NCI-H446 (cell line): ENCODE measurements at places on chromosomes 5 and 9.

GRCh38 chr9:37338218-37338617, 84.3 kb upstream of the GRHPR start:
- no peak for DNase-seq

GRCh38 chr5:23437011-23437410, 70.4 kb upstream of the PRDM9 start:
- no peak for DNase-seq

DNA sequence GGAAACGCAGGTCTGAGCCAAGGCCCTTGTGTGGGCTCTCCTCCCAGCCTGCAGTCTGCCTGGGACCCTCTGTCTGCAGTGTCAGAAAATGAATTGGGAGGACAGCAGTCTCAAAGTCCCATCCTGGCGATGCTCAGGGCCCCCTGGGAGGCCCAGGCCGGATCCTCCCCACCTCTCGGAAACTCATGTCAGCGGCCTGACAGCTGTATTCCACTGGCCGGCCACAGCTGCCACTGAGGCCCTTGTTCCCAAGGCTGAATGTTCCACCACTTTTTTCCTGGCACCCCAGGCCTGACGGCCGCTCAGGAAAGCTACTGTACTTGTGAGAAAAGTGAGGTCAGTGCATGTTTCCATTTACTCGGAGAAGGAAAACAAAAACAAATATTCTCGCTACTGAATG, 180.0 kb downstream of the FGF18 start:
- no peak for DNase-seq

DNA sequence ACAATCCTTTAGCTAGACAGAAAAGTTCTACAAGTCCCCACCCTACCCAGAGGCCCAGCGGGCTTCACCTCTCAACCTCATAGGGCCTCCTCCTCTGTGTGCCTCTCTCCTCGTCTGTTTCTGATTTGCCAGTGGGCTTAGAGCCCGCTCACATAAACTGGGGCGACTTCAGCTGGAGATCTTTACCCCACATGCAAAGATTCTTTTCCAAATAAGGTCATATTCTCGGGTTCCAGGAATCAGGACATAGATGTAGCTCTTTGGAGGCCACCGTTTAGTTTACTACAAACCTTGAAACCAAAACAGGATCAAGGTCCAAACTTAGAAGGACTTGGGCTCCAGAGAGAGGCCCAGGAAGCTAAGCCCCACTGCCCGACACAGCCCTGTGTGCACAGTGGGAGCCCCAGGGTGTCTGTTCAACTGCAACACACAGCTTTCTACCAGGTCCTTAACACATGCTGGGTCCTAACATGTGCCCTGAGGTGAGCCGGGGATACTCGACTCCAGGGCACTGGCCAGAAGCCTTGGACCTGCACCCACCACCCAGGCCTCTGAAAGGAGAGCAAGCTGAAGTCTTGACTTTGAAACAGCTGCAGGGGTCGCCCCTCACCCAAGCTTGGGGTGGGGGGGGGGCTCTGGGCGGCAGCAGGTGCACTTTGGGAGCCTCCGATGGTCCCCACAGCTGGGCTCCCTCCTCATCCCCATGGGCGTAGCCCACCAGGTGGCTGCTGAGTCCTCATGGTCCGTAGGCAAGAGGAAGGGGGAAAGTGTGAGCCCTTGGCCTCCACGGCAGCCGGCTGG, 26.8 kb upstream of the SLC12A7 start:
- DNase-seq = no peak

- DNase-seq = no peak
Observed at GRCh38 chr9:35760651-35761050, 6.6 kb upstream of the MSMP start.

DNA sequence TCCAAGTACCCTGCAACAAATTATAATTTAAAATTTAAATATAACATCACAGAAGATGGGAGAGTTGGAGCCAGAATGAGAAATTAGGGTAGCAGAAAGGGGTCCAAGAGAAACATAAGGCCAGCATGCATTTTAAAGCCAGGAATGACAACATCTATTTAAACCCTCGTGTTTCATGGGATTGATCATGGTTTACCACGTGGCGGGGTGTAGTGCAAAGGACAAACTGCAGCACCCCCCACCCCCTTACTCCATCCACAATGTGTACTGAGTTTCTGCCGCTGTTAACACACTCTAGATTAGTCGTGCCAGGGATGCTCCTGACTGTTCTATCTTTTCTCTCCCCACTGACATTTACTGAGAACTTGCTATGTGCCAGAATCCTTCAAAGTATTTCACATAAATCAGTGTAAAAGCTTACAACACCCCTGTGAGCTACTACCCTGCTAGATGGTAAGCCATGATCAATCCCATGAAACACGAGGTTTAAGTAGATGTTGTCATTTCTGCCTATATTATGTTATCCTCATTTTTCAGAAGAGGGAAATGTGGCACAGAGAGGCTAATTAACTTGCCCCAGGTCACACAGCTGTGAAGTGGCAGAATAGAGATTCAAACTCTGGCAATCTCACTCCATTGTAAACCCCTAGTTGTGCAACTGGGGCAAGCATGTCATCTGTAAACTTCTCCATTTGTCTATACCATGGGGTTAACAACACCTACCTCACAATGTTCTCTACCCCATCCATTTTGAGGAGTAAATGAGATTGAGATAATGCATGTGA, 136.3 kb downstream of the ENTREP1 start:
- no peak for DNase-seq

DNA sequence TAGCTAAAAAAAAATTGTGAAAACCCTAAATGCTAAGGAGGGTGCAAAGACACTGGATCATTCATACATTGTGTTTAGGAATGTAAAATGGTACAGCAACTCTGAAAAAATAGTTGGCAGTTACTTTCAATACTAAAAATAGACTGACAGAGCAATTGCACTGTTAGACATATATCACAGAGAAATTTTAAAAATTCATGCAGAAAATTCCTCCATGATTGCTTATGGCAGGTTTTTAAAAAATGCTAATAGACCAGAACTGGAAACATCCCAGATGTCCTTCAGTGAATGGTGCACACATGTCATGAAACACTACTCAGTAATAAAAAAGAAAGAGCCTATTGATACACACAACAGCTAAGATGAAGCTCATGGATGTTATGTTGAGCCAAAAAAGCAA, 349.8 kb upstream of the DAB2 start:
- no peak for DNase-seq

- DNase-seq = no peak
Observed at GRCh38 chr5:54732108-54732507, 214.5 kb downstream of the SNX18 start.

DNA sequence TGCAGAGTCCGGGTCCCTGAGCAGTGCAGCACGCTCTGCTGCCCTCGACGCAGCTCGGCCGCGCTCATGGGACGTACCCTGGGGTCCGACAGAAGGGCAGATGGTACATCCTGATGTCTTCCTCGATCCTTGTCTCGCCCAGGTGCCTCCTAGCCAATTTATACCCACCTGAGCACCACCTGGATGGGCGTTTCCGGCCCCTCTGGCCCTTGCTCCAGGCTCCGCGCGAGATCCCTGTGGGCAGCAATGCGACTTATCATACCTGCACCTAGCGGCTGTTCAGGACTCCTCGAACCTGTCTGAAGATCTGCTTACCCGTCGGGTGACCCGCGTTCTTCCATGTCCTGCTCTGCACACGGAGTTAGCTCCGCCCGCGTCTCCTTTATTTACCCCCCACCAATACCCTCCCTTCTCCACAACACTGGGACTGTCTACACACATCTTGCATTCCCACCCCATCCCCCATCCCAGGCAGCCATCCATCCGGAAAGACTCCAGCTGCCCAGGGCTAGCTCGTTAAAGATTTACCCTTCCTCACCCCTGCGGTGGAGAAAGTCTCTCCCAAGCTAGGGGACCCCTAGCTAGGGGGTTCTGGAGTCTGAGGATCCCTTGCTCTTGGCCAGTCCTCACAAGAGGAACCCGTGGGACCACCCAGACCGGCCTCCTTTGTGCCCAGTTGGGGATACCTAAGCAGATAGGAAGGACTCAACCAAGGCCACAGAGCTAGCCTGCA, at the start of gene KIF12:
TSS of gene KIF12 (minus strand) at position 357 of the 733 bp plus-strand sequence. CDS start at position 341, 16 bp downstream.
- no peak for DNase-seq

DNA sequence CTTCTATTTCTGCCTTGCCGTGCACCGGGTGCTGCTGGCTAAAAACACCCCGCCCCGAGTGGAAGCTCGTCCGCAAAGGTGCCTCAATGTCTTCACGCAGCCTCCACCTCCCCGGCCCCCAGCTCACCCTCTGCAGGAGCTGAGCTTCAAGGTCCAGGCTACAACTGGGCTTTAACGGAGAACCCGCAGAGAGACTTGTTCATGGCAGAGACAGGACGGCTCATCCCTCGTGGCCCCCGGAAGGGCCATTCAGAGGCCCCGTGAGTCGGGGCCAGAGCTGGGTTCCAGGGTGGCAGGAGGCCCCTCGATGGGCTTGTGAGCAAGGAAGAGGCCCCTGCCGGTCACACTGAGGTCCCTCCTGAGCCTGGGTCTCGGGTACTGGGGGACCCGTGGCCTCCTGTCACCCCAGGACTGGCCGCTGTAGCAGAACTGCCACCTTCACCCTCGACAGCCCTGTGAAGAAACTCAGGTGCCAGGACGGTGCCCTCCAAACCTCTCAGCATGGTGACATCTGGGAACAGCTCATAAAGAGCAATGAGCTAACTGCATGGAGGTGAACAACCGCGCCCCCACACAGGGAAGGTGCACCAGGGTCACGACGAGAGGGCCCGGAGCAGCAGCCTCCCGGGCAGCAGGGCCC, 58.0 kb upstream of the UBAC1 start:
- no peak for DNase-seq

DNA sequence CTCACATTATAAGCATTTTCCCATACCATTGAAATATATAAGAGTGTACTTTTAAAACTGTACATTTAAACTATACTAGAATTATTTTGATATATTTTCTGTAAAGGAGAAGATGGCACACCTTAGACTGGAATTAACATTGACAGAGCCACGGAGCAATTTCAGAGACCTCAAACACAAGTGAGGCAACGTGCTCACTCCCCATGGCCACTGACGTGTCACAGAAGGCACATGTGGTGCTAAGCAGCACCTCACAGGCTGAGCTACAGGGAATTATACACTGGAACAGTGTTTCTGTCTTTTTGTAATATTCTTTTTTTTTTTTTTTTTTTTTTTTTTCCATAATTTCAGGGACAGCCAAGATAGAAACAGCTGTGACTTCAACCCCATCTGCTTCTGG, 66.5 kb downstream of the NUP214 start:
- DNase-seq = no peak

GRCh38 chr9:20903212-20903611, 128.2 kb downstream of the HACD4 start:
- no peak for DNase-seq

GRCh38 chr5:153883854-153884611, 154.7 kb downstream of the FAM114A2 start:
- no peak for DNase-seq

GRCh38 chr5:3324421-3325101, 271.1 kb upstream of the IRX1 start:
- no peak for DNase-seq

DNA sequence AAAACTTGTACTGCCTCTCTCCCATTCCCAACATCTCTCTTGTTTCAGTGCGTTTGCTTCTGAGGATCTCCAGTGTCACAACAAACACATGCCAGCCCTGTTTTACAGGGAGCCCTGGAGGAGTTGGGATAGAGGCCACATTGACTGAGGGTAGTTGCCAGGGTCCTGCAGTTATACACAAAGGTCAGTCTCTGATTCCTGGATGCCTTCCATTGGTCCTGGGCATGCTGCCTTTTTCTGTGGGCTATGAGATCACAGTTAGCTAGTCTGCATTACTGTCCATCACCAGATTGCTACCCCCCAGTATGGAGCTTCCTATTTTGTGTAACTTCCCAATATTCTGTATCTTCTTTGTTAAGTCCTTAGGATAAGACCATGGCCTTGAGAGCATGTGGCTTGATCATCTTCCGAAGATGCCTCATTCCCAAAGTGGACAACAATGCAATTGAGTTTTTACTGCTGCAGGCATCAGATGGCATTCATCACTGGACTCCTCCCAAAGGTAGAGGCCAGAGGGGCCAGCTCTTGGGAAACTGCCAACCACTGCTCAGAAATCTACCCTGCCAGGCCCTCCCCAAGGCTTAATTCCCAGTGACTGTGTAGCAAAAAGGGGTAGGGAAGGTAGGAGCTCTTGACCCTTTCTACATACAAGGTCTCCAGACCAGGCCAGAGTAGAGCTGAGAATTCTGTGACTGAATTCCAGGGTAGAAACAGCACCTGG, 9.5 kb downstream of the NUDT2 start:
- no peak for DNase-seq

GRCh38 chr5:65299861-65300260, 181.9 kb downstream of the ADAMTS6 start:
- no peak for DNase-seq

GRCh38 chr5:158430166-158430797, 571.3 kb upstream of the CLINT1 start:
- no peak for DNase-seq

GRCh38 chr9:93658184-93658925, 82.0 kb downstream of the PHF2 start:
- DNase-seq = no peak

GRCh38 chr9:118230329-118230728, 526.1 kb downstream of the TLR4 start:
- no peak for DNase-seq

DNA sequence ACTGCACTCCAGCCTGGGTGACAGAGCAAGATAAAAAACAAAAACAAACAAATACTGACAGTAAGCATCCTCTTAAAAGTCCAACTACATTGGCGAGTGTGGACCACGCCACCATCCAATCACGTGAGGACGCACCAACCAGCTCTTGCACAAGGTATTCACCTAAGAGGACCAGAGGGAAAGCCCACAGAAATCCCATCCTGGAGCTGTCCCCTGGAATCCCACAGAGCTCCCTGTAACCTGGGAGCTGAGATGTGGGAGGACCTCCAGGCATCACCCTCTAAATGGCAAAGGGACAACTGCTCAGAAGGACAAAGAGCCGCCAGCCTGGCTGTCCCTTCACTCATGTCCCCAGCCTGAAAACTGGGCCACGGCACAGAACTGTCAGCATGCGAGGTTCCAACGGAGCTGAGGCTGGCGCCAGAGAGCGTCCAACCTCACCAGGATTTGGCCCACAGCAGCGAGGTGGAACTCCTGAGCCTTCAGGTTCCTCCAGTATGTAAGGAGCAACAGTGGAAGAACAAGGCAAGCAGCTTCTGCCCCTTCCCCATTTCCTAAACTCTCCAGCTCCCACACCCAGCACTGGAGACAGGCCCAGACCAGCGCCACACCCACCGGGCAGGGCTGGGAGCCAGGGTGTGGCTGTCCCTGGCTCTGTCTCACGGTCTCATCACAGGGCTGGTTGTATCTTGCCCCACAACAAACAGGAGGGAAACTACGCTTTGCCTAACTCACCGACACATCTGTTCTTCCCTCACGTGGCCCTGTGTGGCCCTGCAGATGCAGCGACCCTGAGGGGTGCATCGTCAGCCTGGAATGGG, 15.2 kb downstream of the IPPK start:
- DNase-seq = no peak

DNA sequence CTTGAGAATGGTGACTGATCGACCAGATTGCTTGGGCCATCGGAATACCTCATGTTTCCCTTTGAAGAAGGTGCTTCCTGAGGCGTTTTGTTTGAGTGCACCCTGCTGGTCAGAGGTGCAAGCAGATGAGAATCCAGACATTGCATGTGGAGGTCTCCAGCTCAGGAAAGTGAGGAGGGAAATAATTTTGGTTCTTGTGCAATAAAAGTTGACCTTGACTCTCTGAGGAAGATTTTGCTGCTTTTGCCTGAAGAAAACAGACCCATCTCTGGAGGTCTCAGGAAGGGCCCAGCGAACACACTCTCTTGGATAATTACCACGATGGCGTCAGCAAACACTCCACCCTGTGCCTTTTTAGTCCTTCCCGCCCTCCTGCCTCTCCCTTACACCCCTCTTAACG, 69.7 kb downstream of the GRAMD2B start:
- no peak for DNase-seq
